ENCODE measurements at places on chromosomes 13 and 19.

GRCh38 chr13:95553581-95554385 is 1.3 kb downstream of the CLDN10 start:
- peak; percentile 60 for DNase-seq

DNA sequence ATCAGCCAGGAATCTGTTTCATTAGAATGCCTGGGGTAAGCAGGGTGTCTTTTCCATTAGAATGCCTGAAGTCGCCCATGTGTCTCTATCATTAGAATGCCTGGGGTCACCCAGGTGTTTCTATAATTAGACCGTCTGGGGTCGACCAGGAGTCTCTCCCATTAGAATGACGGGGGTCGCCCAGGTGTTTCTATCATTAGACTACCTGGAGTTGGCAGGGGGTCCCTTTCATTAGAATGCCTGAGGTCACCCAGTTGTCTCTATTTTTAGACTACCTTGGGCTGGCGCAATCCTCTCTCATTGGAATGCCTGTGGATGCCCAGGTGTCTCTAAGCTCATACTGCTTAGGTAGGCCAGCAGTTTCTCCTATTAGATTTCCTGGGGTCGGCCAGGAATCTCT is 1447.6 kb downstream of the UQCRFS1 start:
- DNase-seq = no peak

GRCh38 chr19:13839130-13839937 is 37.6 kb upstream of the NANOS3 start:
- peak; percentile 91 for DNase-seq

DNA sequence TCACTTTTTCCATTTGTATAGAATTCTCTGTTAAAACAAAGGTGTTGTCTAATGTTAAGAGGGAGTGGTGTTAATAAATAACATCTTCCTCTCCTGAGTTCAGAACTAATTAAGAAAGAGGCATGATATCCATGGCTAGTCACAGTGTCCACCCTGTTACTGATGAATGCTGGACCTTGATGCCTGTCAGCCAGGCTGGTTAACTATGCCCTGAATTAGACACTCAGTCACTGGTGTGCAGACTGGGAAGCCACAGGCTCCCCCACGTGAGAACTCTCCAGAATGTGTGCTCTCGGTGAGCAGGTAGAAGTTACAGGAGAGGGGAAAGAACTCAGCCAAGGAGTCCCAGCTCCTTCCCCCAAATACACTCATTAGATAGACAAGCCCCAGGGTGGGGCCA is 56.1 kb upstream of the RNF113B start:
- no peak for DNase-seq

- DNase-seq = no peak
These were observed 151.5 kb downstream of the NHLRC3 start for GRCh38 chr13:39189778-39190177.

DNA sequence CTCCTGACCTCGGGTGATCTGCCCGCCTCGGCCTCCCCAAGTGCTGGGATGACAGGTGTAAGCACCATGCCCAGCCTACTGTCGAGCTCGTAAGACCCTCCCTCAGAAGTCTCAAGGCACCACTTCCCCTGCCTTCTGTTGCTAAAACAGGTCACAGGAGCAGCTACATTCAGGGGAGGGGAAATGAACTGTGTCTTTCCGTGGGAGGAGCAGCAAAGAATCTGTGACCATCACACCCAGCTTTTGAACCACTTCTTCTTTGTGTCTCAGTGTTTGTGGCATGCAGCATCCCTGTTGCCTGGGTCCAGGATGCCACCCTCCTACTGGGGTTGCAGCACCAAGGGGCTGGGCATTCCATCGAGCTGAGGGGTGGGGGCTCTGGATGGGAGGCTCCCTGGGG is 7.7 kb upstream of the CSNK1G2 start:
- no peak for DNase-seq

DNA sequence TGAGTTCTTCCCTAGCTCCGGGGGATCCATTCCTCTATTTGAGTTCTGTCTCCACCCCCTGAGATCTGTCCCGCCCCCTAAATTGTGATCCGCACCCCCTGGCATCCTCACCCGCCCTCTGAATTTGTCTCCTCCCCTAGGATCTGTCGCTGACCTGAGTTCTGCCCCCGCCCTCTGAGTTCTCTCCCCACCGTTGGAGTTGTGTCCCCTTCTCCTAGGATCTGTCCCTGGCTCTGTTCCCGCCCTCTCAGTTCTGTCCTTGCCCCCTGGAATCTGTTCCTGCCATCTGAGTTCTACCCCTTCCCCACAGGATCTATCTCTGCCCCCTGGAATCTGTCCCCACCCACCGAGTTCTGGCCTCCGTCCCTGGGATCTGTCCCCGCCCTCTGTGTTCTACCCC is 1.0 kb upstream of the SLC17A7 start:
- peak; percentile 23 for DNase-seq

DNA sequence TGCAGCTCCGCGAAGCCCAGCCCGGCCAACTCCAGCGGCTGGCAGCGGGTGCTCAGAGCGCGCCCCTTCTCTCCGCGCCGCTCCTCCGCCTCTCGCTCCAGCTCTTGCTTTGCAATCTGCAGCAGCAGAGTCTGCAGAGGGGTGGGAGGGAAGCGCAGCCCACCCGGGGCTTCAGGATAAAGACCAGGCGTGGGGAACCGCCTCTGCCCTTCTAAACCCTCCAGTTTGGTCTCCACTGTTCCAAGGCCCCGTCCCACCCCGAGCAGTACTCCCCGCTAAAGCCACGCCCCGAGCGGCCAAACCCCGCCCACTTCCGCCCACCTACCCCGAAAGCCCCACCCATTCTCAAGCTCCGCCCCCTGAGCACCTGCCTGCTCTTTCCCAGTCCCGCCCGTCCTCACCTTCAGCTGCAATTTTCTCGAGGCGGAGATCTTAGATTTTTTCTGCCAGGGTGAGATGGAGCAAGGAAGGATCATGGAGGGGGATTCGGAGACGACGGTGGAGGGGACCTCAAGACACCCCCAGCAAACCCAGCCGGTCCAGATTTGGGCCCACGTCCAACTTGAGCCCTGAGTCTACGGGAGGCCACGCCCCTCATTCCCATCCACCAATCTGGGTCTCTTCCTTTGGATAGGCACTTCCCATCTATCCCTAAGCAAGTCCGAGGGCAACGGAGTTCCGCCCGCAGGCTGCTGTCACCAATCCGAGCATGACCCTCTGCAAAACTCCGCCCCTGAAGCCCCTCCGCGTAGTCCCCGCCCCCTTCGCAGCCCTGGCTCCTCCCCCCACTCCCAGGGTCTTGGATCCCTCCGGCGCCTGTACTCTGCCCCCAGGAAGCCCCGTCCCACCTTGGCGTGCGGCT is 1.1 kb downstream of the TNNI3 start:
- peak; percentile 80 for DNase-seq

DNA sequence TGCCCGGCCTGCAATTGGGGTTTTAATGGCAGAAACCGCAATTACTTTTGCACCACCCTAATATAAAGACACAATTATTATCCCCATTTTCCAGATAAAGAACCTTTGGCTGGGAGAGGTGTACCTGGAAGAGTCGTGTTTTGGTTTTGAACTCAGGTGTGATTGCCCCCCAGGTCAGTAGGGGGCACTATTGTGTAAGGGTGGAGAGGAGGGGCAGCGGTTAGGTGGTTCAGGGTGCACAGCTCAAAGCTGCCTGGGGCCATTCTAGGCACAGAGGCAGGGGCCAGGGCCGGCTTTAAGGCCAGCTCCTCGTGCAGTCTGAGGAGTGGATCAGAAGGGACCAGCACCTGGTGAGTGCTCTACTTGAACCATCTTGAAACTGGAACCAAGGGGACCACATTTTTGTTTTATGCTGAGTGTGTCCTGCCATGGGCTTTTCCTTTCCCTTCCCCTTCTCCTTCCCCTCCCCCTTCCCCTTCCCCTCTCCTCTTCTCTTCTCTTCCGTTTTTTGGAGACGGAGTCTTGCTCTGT is 5.8 kb upstream of the FCGRT start:
- DNase-seq = peak; percentile 71

- peak; percentile 47 for DNase-seq
These were observed 50.3 kb downstream of the CCDC70 start for GRCh38 chr13:51912091-51912490.

- no peak for DNase-seq
These were observed 36.6 kb upstream of the POMP start for GRCh38 chr13:28622286-28622685.

Data from eye (tissue), 1 donor.